RKO (cell line): ENCODE measurements at places on chromosomes 4 and X.

DNA sequence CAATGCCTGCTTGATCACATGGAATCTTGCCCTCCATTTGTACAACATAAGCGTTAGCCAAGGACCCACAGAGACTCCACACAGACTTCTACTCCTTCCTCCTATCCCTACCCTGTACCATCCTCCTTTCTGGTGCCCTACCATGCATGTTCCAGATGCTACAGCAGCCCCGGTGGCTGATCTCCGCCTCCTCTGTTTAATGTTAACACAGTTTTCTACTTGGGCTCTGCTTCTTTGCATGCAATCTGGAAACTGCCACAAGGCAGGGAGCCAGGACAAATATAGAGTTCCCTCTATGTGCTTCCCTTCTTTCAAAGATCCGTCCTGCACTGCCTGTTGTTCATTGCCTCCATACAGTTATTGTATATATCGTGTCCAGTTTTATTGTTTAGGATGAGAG lies 368.6 kb upstream of the TENM3 start:
- DNase-seq = no peak

DNA sequence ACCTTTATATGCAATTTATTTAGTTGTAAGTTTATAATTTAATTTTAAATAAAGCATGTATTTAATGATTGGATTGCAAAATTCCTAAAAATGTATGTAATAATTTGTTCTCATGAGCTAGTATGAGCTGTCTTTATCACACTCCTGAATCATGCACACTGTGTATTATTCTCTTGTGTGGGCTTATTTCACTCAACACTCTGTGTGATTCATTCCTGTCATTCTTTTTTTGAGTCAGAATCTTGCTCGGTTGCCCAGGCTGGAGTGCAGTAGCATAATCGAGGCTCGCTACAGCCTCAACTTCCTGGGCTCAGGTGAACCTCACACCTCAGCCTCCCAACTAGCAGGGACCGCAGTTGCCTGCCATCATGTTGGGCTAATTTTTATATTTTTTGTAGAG lies 123.1 kb upstream of the SLC34A2 start:
- peak; percentile 9 for DNase-seq

DNA sequence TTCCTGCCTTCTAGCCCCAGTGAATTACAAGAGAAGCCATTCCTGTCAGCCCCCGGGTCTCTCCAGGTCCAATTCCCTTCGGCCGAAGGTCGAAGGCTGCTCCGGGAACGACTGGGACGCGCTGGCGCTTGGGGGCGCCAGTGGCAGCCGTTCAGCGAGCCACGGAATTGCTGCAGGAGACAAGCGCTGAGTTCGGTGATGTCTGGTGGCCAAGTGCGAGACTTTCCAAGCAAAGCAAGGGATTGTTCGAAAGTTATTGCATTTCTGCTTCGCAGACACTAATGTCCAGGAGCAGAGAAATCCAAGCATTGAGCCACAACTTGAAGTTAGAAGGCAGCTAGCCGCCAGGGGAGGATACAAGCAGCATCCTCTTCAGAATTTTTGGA lies 1.1 kb upstream of the DKK2 start:
- no peak for DNase-seq

- no peak for DNase-seq
Observed at GRCh38 chr4:156169861-156170260, 216.2 kb upstream of the CTSO start.
